ENCODE measurements at places on chromosomes 5 and 9.

DNA sequence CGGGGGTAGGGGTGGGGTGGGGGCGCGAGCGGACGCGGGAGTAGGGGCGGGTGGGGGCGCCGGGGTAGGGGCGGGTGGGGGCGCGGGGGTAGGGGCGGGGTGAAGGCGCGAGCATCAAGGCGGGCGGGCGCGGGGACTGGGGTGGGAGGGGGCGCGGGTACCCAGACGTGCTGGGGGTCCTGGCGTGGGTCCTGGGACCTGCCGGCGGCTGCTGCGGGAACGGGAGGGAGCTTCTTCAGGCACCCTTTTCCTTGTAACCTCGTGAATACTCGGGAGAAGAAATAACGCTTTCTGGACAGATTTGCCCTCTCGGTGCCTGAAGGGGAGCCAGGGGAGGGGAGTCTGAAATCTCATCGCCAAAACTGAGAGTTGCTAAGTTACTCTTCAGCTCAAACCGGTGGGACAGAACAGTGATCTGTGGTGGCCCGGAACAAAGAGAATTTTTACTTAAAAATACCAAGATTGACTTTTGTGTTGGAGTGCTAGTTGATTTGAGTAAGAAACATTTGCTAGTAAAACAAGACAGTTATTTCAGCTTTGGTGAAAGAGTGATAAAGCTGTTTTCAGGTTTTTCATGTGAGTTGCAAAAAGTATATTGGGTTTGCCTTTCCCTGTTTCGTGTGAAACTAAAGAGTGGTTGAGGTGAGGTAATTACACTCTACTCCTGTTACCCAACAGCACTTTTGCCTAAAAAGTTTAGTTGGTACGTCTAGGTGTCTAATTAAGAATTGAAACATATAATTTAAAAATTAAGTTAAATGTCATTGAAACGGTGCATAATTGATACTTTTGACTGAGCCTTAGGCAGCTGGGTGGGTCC lies 643 bp downstream of the PLEKHG4B start:
- DNase-seq: no peak

GRCh38 chr5:35857606-35858205 lies 1.0 kb downstream of the IL7R start:
- DNase-seq: no peak

GRCh38 chr5:73387601-73388305 lies 60.8 kb downstream of the FOXD1 start:
- no peak for DNase-seq

DNA sequence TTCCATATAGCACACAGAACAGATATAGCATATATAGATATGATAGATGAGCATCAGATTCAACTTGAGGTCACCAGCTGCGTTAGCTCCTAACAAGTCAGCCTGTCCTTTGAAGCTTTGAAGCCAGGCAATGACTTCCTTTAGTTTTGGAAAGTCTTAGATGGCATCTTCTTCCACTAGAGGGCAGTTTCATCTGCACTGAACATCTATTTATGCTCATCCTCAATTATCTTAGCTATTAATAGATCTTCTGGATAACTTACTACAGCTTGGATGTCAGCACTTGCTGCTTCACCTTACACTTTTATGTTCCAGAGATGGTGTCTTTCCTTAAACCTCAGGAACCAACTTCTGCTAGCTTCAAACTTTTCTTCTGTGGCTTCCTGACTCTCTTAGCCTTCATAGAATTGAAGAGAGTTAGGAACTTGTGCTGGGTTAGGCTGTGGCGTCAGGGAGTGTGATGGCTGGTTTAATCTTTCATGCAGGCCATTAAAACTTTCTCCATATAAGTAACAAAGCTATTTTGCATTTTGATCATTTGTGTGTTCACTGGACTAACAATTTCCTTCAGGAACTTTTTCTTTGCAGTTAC lies 1401.4 kb downstream of the EFNA5 start:
- DNase-seq: no peak

- no peak for DNase-seq
These were observed 387.0 kb downstream of the TLR4 start for GRCh38 chr9:118091226-118091625.

- no peak for DNase-seq
These were observed 49.1 kb upstream of the VPS13A start for GRCh38 chr9:77128125-77128789.

DNA sequence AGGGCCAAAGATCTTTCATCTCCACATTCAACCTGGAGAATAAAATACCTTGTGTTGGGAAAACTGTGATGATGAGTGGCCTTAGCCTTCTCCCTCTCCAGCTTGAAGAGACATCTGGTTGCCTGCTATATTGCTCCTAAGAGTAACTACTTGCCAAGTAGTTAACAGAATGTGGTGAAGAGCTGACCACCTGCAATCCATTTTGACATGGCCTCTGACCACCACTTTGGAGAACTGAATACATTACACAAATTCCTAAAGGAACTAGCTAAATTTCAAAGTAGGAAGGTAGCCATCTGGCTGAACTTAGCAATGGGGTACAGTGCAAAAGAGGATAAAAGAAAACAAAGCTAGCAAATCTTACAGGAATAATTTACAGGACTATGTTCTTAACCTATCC lies 7.2 kb downstream of the TBCA start:
- DNase-seq: no peak

GRCh38 chr5:138472353-138472752 lies 7.1 kb downstream of the EGR1 start:
- DNase-seq: no peak

DNA sequence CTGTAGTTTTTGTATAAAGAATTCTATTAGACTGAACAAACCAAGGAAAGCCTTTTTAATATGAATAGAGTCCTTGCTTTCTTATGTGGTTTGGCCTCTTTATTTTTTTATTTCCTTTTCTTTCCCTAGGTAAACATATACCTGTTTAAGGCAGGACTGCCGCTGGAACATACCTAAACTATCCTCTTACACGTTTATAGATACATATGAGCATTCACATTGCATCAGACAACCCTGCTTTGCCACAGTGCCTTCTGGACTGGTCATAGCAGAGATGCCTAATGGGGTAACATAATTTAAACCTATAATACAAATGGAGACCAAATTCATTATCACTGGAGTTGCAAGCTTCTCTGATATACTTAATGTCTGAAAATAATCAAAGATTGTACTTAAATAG lies 12.5 kb downstream of the GRAMD2B start:
- no peak for DNase-seq

- DNase-seq: no peak
These were observed 54.7 kb upstream of the TTC39B start for GRCh38 chr9:15361737-15362136.

- no peak for DNase-seq
These were observed 47.7 kb downstream of the ZNF608 start for GRCh38 chr5:124698770-124699169.

- DNase-seq: no peak
These were observed 5.5 kb upstream of the SMIM32 start for GRCh38 chr5:136198453-136198852.

DNA sequence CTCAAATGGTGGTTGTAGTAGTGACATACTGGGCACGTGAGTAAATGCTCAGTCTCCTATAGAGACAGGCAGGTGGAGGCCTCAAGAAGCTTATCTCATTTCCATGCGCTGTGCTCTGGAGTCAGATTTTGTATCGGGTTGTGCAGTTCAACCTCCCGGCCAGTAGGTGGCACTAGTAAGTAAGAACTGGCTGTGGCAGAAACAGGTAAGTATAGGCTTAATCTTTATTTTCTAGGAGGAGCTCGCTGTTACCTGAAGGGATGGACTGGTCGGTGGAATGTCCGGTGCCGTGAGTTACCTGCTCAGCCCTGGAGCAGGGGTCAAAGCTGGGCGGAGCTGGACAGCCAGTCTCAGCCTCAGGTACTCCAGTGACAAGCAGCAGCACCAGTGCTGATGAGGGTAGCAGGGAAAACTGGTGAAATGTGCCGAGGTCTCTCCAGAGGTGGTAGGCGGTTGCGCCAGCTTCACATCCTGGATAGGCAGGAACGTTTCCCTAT lies 880.1 kb upstream of the SEMA6A start:
- peak; percentile 33 for DNase-seq

DNA sequence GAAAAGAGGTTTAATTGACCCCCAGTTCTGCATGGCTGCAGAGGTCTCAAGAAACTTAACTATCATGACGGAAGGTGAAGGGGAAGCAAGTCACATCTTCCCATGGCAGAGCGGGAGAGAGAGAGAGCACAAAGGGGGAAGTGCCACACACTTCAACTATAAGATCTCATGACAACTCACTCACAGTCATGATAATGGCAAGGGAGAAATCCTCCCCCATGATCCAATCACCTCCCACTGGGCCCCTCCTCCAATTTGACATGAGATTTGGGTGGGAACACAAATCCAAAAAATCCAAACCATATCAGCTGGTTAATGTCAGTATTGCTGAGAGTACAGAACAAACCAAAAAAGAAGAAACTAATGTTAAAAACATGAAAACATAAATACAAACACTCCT lies 120.2 kb downstream of the STARD4 start:
- no peak for DNase-seq

DNA sequence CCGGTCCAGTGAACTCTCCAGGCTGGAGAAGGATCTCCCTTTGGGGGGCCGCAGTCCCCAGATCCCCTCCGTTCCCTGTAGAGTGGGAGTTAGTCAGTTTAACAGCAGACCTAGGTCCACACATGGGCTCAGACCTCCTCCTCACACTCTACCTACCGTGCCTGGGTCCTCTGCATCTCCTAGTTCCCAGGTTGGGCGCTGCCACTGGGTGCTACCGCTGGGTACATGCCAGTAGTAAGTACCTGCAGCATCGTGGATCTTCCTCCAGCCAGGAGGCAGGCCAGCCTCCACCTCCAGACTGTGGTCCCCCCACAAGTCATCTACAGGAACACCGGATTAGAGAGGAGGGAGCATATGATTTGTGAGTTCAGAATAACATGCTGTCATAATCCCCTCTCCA lies 802 bp downstream of the APBB3 start:
- no peak for DNase-seq

- no peak for DNase-seq
These were observed 155.6 kb upstream of the NTRK2 start for GRCh38 chr9:84513979-84514378.

GRCh38 chr9:129866394-129867135 lies 31.3 kb downstream of the USP20 start:
- peak; percentile 29 for DNase-seq

- DNase-seq: no peak
These were observed 67.1 kb downstream of the SIL1 start for GRCh38 chr5:139131062-139131461.

DNA sequence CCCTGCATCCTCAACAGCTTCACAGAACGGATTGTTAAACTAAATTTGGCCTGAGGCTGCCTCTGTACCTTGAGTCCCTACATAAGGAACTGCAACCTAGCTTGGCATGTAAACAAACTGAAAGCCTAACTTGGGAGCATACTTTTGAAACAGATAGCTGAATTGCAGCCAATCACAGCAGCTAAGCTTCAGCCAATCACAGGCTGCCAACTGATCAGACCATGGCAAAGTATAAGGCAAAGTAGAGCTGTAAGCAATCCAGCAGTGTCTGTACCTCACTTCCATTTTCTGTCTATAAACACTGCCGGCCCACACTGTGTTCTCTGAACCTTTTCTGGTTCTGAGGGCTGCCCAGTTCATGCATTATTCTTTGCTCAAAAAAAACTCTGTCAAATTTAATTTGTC lies 8.9 kb upstream of the ZNF483 start:
- DNase-seq: no peak

- DNase-seq: no peak
These were observed 145.4 kb upstream of the NREP start for GRCh38 chr5:111902436-111902835.

GRCh38 chr9:136965771-136966484 lies 11.4 kb upstream of the PTGDS start:
- no peak for DNase-seq

GRCh38 chr5:173753307-173754168 lies 134.6 kb upstream of the CPEB4 start:
- no peak for DNase-seq

DNA sequence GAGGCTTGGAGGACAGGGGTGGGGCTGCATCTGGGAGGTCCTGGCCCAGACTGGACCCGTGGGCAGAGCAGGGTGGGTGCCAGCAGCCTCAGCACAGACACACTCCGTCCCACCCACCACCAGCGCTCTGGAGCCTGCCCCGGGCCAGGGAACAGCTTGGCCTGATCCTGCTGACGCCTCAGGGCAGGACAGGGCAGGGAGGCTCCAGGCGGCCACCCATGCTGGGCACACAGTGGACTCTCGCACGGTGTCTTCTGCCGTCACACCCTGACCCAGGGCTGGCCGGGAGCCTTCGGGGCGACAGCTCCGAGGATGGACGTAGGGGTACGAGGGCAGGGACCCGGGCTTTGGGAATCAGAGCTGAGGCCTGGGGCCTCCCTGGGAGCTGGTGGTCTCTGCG lies 8.2 kb upstream of the PTGDS start:
- no peak for DNase-seq

DNA sequence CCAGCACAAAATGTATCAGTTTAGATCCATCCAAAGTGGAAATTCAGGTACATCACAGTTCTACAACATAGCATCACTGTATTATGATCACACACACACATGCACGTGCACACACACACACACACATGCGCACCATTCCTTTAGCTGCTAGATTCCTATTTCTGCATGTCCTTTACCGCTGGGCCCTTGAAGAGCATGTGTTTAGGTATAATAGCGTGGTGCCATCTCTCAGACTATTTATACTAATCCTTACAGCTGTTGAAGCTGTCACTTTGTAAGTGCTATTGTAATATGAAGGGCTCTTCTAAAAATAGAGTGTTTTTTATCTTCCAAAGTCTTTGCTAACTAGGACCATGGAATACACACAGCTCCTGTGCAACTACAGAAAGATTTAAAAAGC lies 308.8 kb upstream of the TRPC7 start:
- DNase-seq: no peak

- no peak for DNase-seq
These were observed 19.9 kb downstream of the UGT3A1 start for GRCh38 chr5:35971186-35971877.

Data from activated CD4-positive, alpha-beta T cell treated with anti-CD3 and anti-CD28 coated beads, Interleukin-2, amount 50 U/mL, for 24 hours (primary cell).